Germinal center (tissue), 1 donor: ENCODE measurements at places on chromosomes 5 and 9.
A peak's percentile ranks its signal among the peaks of the same experiment; 100 is the strongest.

GRCh38 chr9:105318729-105319191 is 74.3 kb downstream of the SLC44A1 start:
- peak; percentile 27 for DNase-seq

DNA sequence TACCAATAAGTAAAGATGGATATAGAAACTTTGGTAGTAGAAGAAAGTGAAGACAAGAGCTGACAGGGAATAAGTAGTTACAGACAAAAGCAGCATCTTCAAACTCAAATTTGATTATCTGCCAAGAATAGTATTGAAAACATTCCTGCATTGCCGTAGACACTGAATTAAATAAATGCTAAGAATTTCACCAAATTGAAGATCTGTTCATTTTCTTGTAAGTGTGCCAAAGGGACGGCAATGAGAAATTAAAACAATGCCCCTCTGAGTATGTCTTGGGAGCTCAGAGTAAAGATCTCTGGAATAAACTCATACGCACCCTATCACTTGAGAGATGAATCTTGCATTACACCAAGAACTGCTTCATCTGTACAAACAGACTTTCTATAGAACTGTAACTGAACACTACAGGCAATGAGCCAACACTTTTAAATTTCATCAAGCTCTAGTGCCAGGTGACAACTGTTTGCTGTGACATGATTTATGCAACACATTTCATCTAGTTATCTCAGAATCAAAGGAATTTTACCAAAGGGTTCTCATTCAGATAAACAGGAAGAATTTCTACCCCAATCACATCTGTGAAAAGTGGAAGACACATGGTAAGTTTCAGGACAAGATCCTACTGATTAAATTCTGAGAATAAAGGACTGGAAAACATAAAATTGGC is 66.9 kb downstream of the RFX3 start:
- DNase-seq = no peak

- DNase-seq = no peak
Observed at GRCh38 chr5:170290498-170290897, 7.1 kb downstream of the LCP2 start.

DNA sequence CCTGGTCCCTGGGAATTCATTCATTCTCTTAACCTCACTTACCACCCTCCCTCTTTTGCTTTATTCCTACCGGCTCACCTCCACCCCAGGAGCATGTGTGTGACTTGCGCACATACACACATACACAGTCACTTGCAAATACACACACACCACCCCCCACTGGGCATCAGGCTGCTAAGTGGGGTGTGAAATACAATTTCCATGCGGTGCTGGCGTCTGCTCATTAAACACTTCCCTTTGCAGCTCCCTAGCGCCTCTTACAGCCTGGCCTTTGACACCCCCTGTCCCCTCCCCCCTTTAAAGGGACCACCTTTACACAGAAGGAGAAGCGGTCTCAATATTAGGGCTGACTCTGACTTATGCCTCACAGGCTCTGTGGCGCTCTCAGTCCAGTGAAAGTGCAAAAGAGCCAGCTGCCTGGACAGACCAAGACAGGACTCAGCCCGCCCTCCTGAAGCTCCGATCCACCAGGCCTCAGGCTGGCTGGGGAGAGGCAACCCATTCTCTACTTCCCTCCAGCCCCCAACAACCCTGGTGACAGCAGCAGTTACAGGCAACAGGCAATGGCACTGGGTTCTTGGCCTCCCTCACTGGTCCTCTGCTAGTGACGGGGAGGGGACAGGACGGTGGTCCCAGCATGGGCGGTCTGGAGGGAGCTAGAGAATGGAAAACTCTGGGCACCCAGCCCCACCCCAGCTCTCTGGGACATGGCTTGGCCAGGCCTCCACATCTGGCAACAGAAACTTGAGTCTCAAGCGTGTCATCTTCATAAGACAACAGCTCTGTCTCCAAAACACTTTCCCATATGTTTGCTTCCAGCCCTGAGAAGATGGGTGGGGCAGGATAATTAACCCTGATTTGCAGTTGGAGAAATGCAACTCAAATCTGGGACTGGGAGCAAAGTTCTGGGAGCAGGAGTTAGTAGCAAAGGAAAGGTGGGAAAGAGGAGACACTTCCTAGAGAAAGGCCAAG is 12.0 kb downstream of the ENHO start:
- no peak for DNase-seq

GRCh38 chr5:14588145-14588544 is 6.6 kb downstream of the OTULINL start:
- DNase-seq = no peak

DNA sequence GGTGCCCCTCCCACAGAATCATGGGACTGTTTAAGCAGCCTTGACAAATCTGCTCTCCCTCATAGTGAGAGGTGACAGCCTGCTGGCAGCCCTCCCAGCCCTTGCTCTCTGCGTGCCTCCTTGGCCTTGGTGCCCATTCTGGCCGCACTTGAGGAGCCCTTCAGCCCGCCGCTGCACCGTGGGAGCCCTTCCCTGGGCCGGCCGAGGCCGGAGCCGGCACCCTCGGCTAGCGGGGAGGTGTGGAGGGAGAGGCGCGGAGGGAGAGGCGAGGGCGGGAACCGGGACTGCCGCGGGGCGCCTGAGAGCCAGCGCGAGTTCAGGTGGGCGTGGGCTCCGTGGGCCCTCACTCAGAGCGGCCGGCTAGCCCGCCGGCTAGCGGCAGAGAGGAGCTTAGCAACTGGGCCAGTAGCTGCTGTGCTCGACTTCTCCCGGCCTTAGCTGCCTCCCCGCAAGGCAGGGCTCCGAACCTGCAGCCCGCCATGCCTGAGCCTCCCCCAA is 125.9 kb upstream of the MYO10 start:
- no peak for DNase-seq

GRCh38 chr9:91419222-91420191 is 4.1 kb downstream of the NFIL3 start:
- no peak for DNase-seq

DNA sequence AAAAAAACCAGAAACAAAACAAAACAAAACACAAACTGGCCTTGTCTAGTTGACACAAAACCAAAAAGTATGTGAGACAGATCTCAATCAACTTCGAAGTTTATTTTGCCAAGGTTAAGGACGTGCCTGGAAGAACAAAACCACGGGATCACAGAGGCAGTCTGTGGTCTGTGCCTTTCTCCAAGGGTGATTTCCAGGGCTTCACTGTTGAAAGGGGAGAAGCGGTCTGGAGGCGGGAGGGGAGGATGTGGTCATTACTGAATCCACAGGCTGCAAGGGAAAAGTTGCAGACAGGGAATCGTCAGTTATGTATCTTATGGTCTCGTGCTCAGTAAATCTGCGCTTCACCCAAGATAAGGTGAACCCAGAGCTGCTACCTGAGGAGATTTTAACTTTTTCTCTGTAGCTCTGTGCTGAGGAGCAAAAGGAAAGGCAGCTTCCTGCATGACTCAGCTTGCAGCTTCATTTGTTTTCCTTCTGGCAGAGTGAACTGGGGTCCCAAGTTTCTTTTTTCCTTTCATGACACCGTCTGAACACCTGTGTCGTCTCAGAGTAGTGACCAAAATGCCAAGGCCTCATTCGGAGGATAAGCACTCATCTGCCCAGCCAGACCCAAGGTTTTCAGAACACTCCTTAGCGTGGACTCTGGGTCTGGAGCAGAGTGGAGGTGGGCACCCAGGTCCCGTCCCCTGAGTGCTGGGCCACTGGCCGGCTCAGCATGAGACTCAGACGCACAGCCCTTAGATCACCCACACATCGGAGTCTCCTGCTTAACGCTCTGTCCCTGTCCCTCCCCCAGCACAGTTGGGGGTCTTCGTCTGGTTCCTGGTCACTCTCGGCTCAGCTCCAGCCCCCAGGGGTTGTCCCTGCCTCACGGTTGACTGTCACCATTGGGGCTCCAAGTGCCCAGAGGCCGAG is 25.9 kb downstream of the ROPN1L start:
- DNase-seq = no peak

- DNase-seq = no peak
Observed at GRCh38 chr5:118193194-118193905, 795.0 kb downstream of the DTWD2 start.

DNA sequence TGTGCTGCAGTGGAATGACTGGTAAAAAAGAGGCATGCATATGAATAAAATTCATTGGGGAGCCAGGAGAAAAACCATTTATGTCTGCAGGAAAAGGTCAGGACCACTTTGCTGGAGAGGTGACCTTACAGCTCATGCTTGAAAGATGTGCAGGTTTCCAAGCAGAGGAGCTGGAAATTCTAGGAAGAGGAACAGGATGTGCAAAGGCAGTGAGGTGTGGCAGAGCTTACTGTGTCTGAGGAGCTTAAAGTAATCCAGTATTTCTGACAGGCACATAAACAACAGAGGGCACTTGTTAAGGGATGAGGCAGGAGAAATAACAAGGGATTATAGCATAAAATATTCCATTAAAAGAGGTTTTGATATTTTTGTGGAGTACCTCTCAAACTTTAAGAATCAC is 203.2 kb downstream of the CD180 start:
- no peak for DNase-seq

DNA sequence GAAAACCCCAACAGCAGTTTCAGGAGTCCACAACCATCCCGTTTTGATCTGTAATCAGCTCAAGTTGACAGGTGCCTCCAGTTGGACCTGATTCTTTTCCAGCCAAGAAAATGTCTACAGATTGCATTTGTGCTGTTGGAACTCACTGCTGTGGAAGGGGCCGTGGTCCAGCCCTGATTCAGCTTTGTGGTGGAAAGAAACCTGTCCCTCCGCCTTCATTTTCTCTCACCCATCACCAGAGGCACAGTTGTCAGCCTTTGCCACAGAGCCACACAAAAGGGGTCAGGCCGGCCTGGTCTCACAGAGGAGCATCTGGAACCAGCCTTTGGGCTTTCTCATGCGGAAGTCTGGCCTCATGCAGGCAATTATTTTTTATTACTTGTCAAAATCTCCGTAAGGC is 483.6 kb downstream of the GADD45G start:
- no peak for DNase-seq

- no peak for DNase-seq
Observed at GRCh38 chr5:58360794-58361193, 99.1 kb downstream of the PLK2 start.

GRCh38 chr5:180349391-180349790 is 3.7 kb downstream of the GFPT2 start:
- no peak for DNase-seq

- no peak for DNase-seq
Observed at GRCh38 chr9:72210522-72210921, 61.3 kb downstream of the GDA start.

DNA sequence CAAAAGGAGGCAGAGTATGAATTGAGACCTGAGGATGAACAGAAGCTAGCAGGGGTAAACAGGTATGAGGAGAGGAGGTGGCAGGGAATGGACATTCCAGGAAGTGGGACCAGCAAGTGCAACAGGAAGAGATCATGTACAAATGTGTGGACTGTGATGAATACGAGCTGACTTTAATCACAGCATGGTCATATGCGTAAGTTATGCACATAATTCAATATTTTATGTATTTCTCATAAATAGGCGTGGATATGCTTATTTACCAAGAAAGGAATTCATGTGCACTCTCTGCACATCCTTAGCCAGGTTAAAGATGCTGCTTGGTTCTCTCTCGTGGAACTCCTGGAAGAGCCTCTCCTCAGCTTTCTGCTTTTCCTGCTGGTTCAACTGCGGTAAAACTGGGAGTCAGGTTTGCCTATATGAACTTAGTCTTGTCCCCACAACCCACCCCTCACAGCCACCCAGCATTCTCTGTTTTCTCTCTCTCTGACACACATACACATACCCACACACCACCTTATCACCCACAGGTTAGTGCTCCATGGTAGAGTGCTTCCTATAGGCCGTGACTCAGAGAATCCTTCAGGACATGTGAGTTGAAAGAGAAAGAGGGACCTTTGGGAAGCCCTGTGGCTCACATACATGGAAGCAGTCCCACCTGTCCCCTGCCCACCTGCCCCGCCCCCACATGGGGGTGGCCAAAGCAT is 35.7 kb downstream of the TRPC7 start:
- DNase-seq = no peak

DNA sequence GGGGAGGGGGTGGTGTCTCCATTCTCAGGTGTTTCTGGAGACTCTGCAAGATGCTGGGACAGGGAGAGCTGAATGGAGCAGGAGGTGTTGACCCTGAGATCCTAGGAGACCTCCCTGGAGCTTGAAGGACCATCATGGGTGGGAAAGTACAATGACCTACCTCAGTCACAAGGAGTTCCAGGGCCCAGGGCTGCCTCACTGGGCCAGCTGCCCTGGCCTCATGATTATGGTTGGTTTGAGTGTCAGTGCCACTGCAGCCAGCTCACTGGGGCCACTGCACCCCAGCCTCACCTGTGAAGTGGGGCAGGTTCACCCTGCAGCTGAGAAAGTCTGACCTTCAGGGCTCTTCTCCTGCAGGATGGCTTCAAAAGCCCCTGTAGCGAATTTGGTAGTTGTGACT is 372.5 kb downstream of the IRX2 start:
- DNase-seq = no peak

GRCh38 chr9:119487118-119487827 is 118.0 kb upstream of the BRINP1 start:
- no peak for DNase-seq

DNA sequence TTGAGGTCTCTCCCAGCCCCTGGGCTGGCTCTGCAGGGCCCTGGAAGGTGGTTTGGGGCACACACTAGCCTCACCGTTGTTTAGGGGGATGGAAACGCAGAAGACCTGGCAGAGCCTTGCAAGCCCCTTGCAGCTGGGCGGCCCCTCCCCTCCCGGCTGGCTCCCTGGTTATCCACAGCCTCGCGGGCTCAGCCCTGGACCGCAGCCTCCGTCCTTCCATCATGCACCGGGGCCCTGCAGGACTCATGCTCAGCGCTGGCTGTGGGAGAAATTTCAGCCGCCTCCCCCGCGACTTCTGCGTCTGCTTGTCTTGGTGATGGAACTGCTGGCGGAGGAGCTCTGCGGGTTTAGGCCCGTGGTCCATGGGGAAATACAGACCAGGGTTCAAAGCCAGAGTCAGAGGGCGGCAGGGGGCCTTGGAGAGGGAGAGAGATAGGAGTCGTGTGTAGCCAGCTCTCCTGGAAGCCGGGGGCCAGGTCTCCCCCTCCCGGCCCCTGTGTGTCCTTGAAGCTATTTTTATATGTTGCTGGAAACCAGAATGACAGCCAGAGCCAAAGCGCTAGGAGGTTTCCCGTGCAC is 75.8 kb upstream of the IER5L start:
- no peak for DNase-seq

DNA sequence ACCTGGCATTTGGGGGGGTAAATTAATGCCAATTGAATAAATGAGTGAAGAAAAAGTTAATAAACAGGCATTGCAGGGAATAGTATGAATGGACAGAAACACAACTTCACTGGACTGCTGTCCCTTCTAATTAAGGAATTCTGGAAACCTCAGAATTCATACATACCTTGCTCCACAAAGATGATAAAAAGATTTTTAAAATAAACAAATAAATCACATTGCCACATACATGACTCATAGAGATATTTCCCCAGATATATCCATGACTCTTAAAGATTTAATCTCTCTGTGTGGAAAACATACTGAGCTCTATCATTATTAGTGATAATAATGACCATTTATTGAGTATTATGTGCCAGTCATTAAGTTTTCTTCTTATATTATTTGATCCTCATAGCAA is 469.0 kb upstream of the MEF2C start:
- DNase-seq = no peak

GRCh38 chr5:8981496-8981895 is 564.4 kb downstream of the SEMA5A start:
- DNase-seq = no peak
